ENCODE measurements at places on chromosomes 1 and 21. TPM values are rescaled to one million over a fixed set of nuclear protein-coding genes. Genes with fewer than 3 reads are reported as not detected.

The PTAFR gene
- total RNA-seq, result 0.05 TPM

The SPATA17 gene
- total RNA-seq, result not detected

DNA sequence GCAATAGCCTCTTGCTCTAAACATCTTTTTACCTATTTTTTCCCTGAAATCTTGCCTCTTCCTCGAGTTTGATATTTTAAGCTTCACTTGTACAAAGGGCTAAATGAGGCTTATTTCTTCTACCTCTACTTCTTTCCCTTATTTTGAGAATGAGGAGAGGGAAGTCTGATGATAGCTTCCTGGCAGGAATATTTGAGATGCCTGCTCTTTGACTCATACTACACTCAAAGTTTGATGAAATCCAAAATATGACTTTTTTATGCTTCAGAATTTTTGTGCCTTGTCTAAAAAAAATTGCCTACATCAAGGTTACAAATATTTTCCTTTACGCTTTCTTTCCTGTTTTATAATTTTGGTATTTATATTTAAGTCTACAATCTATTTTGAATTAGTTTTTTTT, 624.4 kb upstream of the PLXNA2 start:
- no peak for DNase-seq

DNA sequence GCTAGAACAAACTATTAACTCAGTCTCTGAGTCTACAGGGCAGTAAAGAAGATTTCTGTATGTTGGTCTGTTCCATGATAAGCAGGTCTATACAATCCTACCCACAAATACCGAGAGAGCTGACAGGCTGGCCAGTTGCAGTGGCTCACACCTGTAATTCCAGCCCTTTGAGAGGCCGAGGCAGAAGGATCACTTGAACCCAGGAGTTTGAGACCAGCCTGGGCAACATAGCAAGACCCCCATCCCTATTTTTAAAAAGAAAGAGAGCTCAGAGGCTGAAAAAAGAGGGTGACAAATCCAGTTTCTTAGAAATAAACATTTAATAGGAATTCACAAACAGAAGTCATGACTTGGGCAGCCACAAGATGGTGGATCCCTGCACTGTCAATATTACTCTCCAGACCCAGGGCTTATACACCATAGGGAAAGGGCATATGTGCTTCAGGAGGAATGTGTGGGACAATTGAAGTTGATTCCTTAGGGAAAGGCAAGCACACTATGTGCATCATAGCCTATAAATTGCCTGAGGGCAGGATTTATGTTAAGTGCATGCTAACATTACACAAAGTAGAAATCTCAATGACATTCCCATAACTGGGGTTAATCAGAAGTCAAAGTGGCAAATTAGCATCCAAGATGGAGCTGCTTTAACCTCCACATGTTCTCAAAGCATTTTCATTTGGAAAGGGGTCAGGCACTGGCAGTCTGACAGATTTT, 66.8 kb downstream of the SLC16A1 start:
- no peak for DNase-seq

The ALDH9A1 gene
- total RNA-seq, result 35.8 TPM

The MAP3K21 gene
- total RNA-seq, result 1.8 TPM

- no peak for DNase-seq
Observed at GRCh38 chr1:245751726-245752470, 597.1 kb downstream of the KIF26B start.

The TINAGL1 gene
- total RNA-seq, result not detected

DNA sequence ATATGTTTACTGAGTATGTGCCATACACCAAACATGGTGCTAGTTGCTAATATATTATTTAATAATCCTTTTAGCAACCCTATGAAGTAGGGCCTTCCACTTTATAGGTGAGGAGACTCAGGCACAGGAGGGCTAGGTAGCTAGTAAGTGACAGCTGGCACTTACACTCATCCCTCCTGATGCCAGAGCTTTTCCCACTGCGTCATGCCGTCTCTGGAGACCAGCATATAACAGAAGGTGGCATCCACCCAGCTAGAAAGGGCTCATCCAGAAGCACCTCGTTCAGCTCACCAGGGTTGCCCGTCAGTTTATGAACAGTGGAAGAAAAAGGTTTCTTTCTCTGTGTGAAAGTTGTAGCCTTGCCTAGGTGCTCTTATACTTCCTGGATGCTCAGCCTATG, 108.9 kb downstream of the NOS1AP start:
- DNase-seq, result no peak

The RABIF gene
- total RNA-seq, result 6.2 TPM

The FAM163A gene
- 0.10 TPM for total RNA-seq

The PHF13 gene
- total RNA-seq, result 11.3 TPM

GRCh38 chr1:8228253-8228652, 89.7 kb upstream of the SLC45A1 start:
- no peak for DNase-seq

- no peak for DNase-seq
Observed at GRCh38 chr1:107776900-107777663, 187.9 kb downstream of the VAV3 start.

DNA sequence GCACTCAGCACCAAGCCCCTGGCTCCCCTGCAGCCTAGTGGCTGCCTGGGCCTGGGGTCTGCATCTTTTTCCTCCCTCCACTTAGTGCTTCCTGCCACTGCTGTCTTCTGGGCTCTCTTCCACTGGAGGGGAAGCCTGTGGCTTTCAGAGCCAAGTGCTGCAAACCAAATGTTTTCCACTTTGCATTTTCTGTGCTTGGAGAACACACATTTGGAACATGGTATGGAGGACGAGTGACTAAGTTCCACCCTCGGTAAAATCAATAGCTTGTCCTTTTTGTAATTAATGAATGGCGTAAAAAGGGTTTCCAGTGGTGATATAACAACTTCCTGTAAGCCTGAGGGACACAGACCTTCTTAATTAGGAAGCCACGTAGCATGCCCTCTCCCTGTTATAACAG, 10.1 kb upstream of the GPR153 start:
- DNase-seq, result no peak

The ALDH4A1 gene
- total RNA-seq, result 11.6 TPM

The KCNK2 gene
- total RNA-seq, result not detected

The NPHS2 gene
- not detected for total RNA-seq

DNA sequence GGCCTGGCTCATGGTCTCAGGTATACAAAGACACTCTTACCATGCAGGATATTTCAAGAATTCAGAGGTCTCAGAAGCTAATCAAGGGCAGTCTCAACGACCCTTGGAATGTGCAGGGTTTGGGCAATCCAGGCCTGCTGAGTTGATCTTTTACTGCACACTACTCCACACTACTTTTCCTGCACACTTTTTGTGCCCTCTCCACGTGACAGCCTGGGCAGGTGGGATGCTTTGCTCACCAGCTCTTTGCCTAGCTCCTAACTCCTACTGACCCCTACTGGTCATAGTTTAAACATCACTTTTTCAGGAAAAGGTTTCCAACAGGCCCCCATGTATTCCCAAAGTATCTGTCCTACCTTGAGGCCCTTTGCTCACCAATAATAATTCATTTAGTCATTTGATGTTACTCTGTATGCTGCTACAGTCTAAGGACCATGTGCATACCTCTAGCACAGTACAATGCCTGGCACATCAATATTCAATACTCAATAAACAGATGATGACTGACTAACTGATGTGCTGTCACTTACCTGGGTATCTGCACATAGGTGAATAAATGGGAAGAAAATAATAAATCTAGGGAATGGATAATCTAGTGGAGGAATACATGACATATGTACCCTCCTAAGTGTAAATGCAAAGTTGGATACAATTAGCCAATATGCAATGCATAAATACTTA, 9.6 kb downstream of the DUSP23 start:
- peak; percentile 14 for DNase-seq

GRCh38 chr1:117985973-117986372, 56.4 kb downstream of the WDR3 start:
- no peak for DNase-seq

GRCh38 chr1:79478160-79478559, 471.6 kb upstream of the ADGRL4 start:
- DNase-seq, result no peak

The LEFTY1 gene
- not detected for total RNA-seq

The EXTL1 gene
- total RNA-seq, result not detected

DNA sequence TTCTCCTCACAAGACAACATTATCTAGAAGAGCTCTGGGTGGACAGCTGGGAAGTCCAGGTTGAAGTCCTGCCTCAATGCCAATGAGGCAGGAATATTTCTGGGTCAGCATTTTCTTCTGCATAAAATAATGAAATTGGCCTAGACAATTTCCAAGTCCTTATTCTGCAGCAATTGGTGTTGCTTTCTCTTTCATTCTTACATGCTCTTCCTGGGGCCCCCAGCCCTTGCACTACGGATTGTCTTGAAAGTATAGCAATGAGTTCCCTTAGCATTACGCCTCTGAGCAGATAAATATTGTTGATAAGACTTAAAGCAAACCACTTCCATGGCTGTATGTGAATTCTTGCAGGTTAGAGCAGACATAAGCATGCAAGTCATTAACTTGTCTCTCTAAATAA, 188.5 kb downstream of the TGFBR3 start:
- DNase-seq, result peak; percentile 77

The LCE3E gene
- not detected for total RNA-seq

GRCh38 chr1:182682898-182683501, 1.4 kb downstream of the RGS8 start:
- no peak for DNase-seq

GRCh38 chr1:218673170-218673569, 328.0 kb downstream of the TGFB2 start:
- no peak for DNase-seq

The SHISAL2A gene
- total RNA-seq, result 11.3 TPM

The YBEY gene
- total RNA-seq, result 9.9 TPM

DNA sequence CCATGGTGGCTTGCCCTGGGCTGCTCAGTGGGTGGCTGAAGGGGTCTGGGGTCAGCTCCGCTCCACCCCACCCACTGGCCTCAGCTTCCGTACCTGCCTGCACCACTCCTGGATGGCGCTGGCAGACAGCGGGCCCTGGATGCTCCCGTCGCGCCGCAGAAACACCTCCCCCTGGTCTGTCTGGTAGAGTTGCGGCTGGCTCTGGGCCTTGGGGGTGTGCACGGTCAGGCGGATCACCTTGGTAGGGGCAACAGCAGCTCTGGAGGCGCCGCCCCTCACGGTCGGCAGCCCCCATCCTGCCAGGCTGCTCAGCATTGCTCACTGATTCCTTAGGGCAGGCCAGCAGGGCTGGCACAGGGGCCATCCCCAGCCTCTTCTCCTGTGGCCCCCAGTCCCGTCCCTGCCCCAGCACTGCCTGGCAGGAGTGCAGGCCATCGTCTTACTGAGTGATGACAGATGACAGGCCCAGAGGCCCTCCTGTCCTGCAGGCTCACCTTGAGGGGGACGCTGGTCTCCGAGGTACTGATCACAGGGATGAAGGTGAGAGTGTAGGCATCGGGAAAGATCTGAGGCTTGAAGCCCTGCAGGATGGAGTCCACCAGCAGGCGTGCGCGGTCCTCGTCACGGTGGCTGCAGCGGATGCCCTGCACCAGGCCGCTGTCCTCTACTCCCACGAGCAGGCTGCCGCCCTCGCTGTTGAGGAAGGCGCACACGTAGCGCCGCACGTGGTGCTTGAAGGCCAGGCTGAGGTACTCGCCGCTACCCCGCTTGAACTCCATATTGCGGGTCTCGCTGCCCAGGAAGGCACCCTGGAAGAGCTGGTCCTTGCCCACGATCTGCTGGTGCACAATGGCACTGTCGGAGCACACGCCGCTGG, 4.1 kb downstream of the SLFNL1 start:
- DNase-seq, result no peak

The SYCP1 gene
- not detected for total RNA-seq

- DNase-seq, result peak; percentile 49
Observed at GRCh38 chr1:159921700-159922504, 3.4 kb downstream of the TAGLN2 start.

The BEND5 gene
- 1.0 TPM for total RNA-seq

DNA sequence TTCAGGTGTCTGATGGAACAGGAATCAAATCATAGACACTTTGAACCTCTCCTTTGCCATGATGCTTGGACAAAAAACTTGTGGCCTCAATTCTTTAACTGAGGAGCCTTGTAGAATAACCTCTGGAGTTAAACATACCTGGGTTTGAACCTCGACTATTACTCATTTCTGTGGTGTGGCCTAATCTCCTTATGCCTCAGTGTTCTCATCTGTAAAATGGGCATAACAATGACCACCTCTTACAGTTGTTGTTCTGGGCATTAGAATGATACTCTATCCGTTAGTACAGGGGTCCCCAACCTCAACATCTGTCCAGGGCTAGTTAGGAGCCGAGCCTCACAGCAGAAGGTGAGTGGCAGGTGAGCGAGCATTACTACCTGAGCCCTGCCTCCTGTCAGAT, 137.2 kb downstream of the ROR1 start:
- no peak for DNase-seq

The NCDN gene
- 12.1 TPM for total RNA-seq

DNA sequence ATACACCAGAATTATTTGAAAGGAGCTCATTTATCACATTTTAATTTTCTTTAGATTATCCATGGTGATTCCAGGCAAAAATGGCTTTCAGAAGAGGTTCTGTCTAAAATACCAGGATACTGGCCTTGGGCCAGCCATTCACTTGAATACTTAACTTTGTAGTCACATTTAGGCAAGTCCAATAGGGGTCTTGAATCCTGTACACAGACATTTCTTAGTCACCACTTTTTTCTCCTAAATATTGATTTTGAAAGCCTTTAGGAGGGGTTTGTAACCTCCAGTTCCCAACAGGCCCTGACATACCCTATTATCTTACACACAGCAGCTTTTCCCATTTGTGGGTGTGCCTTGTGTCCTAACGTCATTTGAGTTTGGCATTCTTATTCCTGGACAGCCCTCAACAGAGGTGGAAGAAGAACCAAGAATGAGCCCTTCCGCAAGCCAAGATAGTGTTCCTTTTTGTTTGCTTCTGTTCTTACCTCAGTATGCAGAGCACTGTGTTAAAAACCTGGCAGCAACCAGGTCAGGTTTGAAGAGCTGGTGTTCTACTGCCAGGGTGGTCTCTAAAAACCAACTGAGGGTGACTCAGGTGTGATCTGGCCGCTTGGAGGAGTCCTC, 19.5 kb downstream of the MAP3K7CL start:
- no peak for DNase-seq

DNA sequence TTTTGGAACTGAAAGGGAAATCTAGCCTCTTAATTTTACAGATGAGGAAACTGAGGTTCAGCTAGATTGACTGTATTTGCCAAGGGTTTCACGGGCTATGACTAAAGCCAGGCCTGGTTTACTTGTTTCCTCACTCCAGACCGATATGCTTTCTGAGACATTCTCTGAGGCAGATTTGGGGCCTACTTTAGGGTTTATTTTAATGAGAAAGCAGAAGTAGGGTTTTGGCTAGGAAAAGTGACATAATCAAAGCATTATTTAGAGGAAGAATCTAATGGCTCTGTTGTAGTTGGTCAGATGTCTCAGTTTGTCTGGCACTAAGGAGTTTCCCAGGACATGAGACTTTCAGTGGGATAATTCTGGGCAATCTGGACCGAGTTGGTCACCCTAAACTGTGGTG, 1.5 kb upstream of the RPTN start:
- no peak for DNase-seq

The ALX3 gene
- not detected for total RNA-seq

The UBAP2L gene
- 154 TPM for total RNA-seq

- DNase-seq, result no peak
Observed at GRCh38 chr1:12272770-12273169, 42.9 kb downstream of the VPS13D start.
